ENCODE measurements at places on chromosomes 3 and 15. TPM values are rescaled to one million over a fixed set of nuclear protein-coding genes. Genes with fewer than 3 reads are reported as not detected.

DNA sequence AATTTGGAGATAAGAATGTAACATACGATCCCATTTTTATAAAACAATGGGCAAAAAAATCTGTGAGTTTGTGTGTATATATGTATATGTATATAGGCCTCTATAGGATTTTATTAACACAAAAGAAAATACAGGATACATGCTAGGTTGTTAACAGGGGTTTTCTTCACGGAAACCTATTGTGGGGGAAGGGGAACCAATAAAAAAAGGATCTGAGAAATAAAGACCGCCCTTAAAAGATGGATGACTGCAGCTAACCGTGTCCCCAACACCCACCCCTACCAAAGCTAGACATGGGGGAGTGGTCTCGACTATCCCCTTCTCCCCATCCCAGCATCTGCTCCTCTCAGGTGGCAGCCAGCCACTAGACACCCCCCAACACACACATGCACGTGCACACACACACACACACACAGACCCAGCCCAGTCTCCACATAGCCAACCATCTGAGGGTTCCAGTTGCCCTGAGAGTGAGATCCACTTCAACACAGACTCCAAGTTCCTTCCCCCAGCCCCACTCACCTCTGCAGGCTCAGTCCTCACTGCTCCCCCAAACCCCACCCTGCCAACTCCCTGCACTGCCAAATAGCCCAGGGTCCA is 132.9 kb downstream of the TPRA1 start:
- no peak for DNase-seq

- DNase-seq: no peak
Observed at GRCh38 chr3:78614486-78614885, 1153.3 kb downstream of the ROBO1 start.

DNA sequence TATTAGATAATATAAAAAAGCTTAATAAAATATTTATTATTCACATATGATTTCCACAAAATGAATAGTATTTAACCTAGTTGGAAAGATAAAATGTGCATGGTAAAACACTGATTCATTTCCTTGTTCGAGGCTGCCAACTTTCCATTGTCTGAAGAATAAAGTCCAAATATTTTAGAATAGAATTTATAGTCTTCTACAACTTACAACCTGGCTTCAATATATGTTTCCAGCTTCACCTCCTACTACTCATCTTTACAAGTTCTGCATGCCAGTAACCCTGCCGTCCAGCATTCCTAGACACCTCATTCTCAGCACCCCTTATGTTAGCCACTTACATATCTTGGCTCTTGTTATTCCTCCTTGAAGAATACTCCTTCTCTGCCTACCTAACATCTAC is 244.5 kb downstream of the FGF12 start:
- no peak for DNase-seq

- DNase-seq: no peak
Observed at GRCh38 chr15:70068783-70069565, 28.7 kb downstream of the TLE3 start.

GRCh38 chr3:18211116-18211515 is 214.0 kb downstream of the SATB1 start:
- no peak for DNase-seq

DNA sequence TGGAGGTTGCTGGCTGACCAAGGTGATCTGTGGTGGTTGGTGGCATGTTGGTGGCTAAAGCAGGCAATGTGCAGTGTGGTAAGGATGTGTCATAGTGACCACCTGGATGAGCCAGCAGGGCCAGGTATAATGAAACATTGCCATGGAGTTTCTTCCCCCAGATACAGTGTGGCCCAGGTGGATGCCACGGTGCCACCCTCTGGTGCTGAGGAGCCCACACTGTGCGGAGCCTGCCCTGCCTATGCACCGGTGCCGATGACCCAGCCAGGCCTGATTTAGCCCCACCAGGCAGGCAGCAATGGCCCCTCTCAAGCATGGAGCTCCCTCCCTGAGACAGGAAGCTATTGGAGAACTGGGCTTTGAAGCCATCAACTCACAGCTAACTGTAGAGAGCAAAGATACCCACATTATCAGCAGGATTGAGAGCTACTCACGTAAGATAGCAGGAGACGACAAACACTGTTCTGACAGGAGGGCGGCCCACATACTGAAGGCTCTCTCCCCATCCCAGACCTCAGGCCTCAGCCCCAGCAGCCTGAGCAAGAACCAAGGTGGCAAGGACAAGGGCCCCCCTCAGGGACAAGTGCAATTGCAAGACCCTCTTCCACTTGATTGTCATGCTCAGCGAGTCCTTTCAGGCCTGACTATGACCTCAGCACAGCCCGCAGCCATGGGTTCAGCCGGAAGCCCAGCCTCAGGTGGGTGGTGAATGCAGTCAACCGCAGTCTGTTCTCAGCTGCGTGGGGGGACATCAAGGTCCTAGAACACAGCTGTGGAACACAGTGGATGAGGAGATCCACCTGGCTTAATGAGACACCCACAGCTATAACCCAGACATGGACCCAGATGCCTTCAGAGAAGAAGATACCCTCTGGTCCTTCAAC is 82.8 kb upstream of the CDV3 start:
- DNase-seq: peak; percentile 81

- DNase-seq: peak; percentile 20
Observed at GRCh38 chr3:24185738-24186384, 240.8 kb downstream of the NR1D2 start.

DNA sequence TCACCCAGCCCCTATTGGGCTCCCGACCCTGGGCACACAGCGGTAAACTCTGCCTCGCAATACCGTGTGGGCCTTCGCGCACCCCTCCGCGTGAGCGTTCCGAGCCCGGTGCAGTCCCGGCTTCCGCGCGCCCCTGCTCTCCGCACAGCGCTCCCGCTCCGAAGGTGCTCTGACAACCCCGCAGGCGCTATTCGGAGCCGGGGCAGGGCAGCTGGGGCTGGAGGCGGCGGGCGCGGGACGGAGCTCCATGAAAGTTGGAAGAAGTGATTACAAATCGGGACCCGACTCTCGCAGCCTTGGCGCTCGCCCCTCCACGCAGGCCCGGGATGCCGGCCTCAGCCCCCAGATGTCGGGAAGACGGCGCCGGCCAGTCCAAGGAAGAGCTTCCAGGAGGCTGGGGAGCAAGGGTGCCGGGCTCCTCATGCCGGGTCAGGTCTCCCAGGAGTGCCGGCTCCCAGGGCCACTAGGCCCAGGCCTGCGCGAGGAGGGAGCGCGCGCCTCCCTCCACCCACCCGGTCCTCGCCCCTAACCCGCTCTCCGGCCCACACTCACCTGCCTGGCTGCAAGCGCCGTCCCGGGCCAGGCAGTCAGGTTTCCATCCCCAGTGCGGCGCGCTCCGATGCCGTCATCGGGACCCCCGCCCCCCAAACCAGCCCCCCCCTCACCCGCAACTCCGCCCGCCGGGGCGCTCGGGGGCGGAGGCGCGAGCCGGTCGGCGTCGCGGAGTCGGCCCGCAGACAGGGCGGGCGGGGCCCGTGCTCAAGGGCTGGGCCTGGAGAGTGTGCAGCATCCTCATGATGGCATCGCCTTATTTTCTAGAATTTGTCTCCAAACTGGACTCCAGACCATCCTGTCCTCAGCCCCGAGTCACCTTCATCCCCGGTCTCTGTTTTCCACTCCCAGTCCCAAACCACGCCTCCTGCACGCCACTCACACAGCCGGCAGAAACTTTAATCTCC is at the start of gene KIF7:
Gene KIF7, minus strand, starts transcription at position 621 of the 959 bp plus-strand sequence. CDS start 2,537 bp downstream, outside the sequence.
- peak; percentile 45 for DNase-seq

DNA sequence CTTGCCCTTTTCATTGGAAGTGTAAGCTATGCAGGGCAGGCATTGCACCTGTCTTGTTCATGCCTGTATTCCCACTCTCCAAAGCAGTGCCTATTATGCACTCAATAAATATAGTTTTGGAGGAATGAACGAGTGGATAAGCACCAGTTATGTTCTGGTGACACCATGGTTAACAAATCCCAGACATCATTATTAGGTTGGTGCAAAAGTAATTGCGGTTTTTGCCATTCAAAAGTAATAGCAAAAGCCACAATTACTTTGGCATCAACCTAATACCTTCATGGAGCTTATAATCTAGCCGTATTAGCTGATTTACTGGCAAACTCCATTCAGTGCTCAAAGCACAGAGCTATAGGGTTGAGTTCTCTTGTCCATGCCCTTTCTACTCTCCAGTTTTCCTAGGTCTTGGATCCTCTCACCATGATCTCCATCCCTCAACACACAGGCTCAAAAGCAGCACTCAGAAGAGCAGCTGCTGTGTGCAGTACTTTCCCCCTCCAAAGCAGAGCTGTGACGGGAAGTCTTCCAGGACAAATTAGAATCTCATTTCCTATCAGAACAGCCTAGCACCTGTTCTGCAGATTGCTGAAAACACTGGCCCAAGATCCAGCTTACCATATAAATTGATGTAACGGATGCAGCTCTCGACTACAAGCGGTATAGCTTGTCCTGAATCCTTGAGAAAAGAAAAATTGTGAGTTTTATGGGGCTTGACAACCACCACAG is 63.2 kb upstream of the RAD18 start:
- no peak for DNase-seq

GRCh38 chr3:170513642-170514041 is 72.2 kb downstream of the SLC7A14 start:
- no peak for DNase-seq

DNA sequence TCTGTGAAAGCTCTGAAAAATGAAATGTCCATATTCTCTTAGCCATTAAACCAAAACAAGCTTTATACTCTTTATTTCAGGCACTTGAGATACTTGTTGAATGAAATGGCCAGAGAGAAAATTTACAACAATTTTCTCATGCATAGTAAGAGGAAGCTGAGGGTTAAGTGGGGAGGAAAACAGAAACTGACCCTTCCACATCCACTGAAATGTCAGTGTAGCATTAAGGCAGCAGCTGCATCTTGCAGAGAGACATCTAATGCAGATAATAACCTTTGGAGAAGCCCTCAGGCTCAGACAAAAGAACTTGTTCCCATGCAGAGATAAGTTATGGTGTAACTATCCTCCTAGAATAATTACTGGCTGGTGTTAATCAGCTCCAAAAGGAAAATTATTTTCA is 34.0 kb downstream of the ZDHHC23 start:
- DNase-seq: no peak

- peak; percentile 41 for DNase-seq
Observed at GRCh38 chr15:25849157-25849921, 13.8 kb downstream of the ATP10A start.

GRCh38 chr3:109387201-109387600 is 49.9 kb upstream of the DPPA4 start:
- no peak for DNase-seq

DNA sequence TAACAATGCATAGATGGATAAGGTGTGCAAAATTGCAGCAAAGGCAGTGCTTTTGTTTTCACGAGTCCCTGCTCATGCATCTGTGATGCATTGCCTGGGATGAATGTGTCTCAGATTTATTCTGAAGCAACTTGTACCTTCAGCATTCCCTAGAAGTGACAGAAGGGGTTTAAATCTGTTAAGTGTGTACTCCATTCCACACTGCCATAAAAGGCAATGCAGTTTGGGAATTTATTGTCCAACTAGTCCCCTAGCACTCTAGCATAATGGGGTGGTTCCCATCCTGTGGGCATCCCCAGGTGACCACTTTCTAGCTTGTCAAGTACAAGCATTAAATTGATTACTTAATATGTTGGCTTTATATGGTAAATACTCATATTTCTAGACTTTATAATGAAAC is 306.5 kb upstream of the CBLB start:
- DNase-seq: no peak

DNA sequence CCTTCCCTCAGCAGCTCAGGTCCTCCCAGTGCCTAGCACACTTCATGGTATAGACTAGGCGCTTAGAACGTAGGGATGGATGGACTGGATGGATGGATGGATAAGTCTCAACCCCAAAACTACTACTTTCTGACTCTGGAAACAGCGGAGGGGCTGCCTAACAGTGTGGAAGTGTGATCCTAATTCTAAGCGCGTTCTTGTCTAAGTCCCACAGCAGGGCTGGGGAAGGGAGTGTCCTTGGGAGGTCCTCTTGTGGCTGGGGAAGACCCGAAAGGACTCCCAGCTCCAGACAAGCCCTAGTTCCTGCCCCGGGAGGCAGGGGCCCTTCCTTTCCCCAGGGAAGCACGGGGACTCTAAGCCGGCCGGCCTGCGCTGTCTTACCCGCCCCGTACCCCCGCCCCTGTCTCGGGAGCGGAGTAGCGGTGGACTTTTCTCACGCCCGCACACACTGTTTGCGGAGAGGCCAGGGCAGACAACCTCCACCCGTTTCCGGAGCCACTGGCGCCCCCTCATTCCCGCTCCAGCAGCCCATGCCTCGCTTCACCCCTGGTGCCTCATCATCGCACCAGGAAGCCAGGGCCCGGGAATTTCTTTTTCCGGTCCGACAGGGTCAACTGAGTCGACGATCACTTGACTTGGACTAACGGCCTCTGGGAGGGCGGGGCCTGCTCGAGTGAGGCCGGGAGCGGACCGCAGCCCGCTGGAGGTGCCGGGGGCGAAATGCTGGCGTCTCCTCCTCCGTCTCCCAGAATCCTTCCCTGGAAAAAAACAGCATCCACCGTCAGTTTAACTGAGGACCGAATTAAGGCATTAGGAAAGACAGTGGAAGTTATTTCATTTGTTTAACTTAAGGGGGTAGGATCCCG is 133.3 kb downstream of the TBC1D2B start:
- DNase-seq: peak; percentile 55

GRCh38 chr15:33612721-33613304 is 302.0 kb downstream of the RYR3 start:
- no peak for DNase-seq

DNA sequence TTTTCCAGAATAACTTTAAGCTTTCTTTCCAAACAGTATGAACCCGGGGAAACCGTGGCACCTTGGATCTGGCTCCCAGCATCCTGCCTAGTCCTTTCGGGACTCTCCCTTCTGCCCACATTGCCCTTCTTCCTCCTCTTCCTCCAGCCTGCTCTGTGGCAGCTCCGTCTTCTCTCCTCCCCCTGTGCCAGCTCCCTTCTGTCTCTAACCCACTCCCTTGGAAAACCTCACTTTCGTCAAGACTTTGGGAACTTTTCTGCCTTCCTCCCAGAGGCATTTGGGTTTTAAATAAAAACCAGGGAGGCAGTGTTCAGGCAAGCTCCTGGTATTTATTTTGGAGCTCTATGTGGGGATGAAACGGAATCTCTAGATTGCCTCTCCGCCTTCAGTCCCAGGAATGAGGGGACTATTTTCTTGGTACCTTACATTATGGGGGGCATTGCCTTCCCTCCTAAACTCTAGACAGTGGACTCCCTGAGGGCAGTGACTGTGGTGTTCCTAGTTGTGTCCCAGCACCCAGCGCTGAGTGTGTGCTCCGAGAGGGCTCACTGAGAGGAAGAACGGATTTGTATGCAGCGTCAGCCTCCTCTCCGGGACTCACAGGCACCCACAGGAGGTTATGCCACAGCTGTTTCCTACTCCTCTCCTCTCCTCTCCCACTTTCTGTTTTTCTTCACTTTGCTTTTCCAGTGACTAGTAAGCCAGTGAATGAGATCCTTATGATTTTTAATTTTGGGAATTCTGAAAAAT is 105.4 kb upstream of the MRPS22 start:
- no peak for DNase-seq

Gene FSIP1
- 0.74 TPM for total RNA-seq

Gene RGMA
- total RNA-seq: 0.08 TPM

Gene AADAC
- not detected for total RNA-seq

Gene SH3GL3
- not detected for total RNA-seq

Gene TMEM108
- not detected for total RNA-seq

Gene PDCD7
- 33.1 TPM for total RNA-seq

Gene VEPH1
- total RNA-seq: not detected

Gene NPAP1
- total RNA-seq: not detected

Gene ITGA11
- 1.8 TPM for total RNA-seq

Gene TCAIM
- total RNA-seq: 10.8 TPM

Gene RAB6B
- 0.08 TPM for total RNA-seq

Gene GASK1A
- total RNA-seq: not detected

Measured in activated naive CD8-positive, alpha-beta T cell treated with anti-CD3 and anti-CD28 coated beads for 36 hours (primary cell).